CMK (cell line): ENCODE measurements at places on chromosomes 4 and X.

GRCh38 chrX:110851780-110852179 lies 56.2 kb upstream of the CHRDL1 start:
- DNase-seq: no peak

DNA sequence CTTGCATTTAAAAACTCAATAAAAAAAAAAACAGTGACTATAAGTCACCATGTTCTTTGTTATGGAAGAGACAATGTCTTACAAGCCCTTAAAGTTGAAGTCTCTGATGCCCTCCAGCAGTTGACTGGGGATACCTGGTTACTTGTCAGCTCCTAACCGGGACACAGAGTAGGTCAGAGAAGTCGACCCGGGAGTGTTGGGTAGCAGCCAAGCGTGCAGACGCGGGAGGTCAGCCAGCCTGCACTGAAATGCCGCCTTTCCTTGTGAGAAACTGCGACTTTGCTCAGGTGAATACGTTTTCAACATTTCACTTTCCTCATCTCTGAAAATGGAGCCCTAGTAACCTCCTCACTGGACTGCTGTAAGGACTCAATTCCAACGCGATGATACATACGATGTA lies 81.8 kb downstream of the F11 start:
- no peak for DNase-seq

GRCh38 chr4:102554992-102555391 lies 53.8 kb downstream of the NFKB1 start:
- DNase-seq: no peak

DNA sequence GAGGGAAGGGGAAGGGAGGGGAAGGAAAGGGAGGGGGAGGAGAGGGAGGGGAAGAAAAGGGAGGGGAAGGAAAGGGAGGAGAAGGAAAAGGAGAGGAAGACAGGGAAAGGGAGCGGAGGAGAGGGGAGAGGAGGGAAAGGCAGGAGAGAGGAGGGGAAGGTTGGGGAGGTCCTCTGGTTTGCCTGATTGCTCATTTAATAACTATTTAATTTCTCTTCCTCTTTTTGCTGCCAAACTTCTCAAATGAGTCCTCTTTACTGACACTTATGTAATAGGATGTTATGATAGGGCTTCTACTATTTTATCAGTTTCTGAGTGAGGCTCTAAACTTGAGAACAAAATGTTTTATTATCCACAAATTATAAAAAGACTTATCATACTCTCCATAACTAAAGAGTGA lies 35.4 kb upstream of the PPA2 start:
- no peak for DNase-seq
